ENCODE measurements at places on chromosomes 13 and 19.

DNA sequence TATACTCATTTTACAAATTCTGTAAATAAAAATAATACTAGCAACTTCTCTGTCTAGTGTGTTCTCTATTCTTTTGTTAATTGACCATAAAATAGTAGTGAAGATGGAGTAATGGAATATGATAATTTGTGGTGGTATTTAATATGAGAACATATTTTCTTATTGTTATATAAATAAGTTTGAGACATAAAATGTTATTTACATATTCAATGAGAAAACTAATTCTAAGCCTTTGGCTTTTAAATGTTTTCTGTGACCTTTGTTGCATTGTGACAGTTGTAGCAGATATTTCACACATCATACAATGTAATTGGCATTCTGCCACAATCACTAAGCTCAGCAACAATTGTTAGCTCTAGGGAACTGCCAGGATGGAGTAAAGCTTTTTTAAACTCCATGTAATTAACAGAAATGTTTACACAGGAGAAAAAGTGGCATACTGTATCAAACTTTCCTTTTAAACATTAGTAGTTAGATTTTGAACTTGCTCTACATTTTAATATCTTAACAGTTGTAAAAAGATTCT is 562.1 kb upstream of the PCDH9 start:
- DNase-seq: no peak

DNA sequence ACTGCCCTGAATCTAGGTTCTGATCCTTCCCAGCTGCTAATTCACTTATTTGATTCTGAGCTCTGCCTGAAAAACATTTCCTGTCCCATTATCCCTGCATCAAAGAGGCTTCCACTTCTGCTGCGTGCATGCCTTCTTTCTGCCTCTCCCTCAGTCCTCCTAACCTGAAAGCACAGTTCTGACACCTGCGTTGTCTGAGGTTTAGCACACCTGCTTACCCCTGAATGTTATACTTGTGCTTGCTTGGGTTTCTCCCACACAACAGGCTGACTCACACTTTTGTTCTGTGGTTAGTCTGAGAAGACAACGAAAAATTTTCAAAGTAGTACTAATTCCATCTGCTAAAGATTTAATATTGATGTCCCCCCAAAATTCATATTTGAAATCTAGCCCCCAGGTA is 3.1 kb upstream of the SOHLH2 start:
- no peak for DNase-seq

DNA sequence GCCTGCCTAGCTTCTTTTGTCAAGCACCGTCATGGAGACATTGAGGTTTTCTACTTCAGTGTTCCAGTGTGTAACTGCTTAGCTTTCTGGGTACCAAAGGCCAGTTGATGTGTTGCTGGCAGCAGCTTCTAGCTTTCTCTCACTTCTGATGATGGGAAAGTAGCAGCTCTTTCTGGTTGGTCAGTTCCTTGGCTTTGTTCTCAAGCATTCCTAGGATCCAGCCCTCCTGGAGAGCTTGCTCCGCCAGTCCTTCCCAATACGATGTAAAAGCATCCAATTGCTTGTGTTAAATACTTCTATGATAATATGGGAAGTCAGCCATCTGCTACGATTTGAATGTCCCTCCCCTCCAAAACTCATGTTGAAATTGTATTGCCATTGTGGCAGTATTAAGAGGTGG is 182.8 kb downstream of the UGGT2 start:
- no peak for DNase-seq

- DNase-seq: no peak
These were observed 39.7 kb downstream of the ERICH6B start for GRCh38 chr13:45575830-45576180.

GRCh38 chr13:104571161-104571892 is 1505.1 kb upstream of the SLC10A2 start:
- DNase-seq: no peak

- DNase-seq: no peak
These were observed 334.5 kb downstream of the RFC3 start for GRCh38 chr13:34152409-34152808.

DNA sequence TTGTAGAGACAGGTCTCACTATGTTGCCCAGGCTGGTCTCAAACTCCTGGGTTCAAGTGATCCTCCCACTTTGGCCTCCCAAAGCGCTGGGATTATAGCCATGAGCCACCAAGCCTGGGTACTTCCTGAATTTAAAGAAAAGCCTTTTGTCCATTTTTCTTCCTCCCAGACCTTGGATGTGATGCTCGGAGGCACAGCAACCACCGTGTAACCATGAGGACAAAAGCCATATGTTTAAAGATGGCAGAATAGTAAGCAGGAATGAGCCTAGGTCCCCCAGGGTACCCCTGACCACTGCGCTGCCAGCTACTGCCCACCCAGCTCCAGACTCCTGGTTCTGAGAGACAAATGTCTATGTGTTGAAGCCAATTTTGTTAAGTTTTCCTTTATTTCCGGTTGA is 31.1 kb downstream of the ZC3H4 start:
- DNase-seq: no peak

GRCh38 chr19:12034620-12035019 is 859 bp downstream of the ZNF433 start:
- no peak for DNase-seq

Data from activated naive CD4-positive, alpha-beta T cell treated with anti-CD3 and anti-CD28 coated beads, Interleukin-2, amount 50 U/mL, for 72 hours (primary cell).